ENCODE measurements at places on chromosomes 3 and 15. TPM values are rescaled to one million over a fixed set of nuclear protein-coding genes. Genes with fewer than 3 reads are reported as not detected.

DNA sequence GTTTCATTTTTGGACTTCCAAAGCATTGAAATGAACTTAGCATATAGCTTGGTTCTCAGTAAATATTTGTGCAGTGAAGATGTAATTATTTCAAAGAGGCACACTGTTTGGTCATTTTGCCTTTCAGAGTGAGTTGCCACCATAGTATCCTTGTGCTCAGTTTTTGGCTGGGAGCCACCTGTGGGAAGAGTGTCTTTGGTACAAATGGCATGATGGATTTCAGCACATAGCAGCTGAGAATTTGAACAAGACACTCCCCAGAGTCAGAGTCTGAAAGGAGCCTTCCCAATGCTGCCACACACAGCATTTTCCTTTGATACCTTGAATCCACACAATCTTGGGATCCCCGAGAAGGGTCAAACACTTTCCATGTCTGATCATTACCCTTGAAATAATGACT lies 897.2 kb upstream of the ARPP21 start:
- DNase-seq: no peak

DNA sequence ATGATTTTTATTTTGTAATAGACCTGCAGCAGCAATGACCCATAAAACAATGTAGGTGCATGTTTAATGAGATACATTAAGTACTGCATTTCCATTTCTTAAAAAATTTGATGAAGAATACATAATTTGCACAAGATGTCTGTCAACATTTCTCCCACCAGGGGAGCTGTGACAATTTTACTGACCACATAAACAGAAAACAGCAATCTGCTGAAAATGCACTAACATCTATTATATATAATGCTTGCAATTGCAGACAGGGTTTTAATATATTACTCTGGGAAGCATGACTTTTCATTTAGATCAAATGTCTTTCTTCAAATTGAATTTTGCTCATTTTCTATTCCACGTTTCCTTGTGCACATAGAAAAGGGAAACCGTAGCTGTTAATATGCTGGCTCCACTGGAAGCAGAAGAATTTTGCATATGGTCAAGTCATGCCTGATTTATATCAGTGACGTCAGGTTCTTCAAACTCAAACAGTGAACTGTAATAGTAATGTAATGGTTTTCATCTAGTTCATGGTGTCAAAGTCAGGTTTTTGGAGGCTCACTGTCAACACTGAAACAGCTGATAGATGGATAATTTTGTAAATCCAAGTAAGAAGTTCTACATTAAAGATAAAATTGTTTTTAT lies 79.8 kb upstream of the IGF1R start:
- DNase-seq: no peak

DNA sequence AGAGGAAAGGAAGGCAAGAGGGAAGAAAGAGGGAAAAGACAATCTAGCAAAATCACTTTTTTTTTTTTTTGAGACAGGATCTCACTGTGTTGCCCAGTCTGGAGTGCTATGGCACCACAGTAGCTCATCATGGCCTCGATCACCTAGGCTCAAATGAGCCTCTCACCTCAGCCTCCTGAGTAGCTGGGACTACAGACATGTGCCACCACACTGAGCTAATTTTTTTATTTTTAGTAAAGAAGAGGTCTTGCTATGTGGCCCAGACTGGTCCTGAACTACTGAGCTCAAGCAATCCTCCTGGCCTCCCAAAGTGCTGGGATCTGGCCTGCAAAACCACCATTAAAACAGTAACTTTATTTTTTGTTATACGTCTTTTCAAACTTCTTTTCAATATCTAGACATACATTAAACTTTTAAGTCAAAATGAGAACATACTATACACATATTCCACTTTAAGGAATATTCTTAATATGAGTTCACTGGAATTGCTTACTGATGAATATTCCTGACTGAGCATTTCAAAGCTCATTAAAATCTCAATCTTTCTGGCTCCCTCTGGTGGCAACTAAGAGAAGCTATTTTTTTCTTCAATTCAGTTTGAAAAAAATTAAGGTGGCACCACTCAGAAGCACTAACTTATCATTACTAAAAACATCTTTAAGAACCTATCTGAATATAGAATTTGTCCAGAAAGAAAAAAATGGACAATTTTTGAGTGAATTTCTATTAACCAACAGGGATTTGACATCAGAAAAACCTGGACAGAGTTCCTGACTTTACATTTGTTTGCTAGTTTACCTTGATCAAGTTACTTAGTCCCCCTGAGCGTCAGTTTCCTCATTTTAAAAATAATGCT lies 40.9 kb downstream of the UACA start:
- peak; percentile 62 for DNase-seq

DNA sequence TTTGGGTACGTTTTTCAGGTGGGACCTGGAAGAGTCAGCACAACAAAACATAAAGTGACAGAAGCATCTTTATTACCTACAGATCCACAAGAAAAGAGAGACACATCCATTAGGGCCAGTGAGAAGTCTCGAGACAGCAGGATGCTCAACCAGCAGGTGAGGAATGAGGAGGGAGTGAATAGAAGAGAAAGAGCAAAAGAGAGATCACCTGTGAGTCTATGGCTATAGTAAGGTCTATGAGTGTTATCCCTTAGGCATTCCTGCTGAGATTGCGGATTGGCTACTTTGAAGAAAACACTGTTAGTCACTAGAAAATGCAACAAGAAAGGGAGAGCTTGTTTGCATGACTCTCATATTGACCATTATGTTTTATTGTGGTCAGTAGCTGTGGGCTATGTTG lies 1556.2 kb upstream of the GBE1 start:
- no peak for DNase-seq

DNA sequence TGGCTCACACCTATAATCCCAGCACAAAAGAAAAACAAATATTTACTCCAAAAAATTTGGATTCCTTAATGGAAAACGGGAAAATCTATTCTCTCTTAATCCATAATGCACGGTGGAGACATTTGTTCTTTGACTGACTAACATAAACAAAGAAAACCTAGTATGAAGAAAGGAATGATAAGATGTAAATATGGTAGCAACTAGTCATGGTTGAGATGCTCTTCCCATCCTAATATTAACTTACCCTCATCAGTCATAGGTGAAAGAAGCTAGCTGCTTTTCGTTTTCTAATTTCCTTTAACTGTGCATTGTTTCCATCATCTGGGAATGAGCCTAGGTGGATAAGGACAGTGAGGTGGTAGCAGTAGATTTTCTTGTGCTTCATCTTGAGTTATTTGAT lies 22.0 kb downstream of the MAP4 start:
- DNase-seq: no peak

- DNase-seq: no peak
Observed at GRCh38 chr3:49333091-49333490, 6.8 kb downstream of the USP4 start.

DNA sequence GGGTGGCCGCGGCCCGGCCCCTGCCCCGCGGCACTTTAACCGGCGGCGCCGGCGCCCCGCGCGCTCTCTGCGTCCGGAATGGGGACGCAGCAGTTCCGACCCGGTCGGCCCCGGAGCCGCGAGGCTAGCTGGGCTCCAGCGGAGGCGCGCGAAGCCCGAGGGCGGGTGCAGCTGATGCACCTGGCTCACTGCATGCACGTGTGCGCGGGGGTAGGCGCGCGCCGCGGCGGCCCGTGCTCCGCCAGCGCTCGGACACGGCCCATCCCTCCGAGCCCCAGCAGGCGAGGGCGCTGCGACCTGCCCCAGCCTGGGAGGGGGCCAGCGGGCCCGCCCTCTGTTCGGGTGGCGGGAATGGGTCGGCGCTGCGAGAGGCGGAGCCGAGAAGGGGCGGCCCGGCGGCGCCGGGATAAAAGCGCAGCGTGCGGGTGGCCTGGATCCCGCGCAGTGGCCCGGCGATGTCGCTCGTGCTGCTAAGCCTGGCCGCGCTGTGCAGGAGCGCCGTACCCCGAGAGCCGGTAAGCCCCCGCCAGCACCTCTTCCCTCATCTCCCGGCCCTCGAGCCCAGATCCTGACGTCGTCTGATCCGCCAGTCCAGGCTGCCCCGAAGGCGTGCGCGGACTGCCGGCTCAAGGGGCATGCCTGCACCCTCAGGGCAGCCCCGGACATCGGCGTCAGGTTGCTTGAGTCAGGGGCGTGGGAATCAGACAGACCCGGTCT lies at the start of the genes CHDH and IL17RB:
Gene CHDH, minus strand, starts transcription at position 286 of the 717 bp plus-strand sequence. CDS start 22,411 bp downstream, outside the sequence.
Gene IL17RB, plus strand, starts transcription at position 435 of the 717 bp plus-strand sequence. Its CDS starts 21 bp downstream, at position 456.
- peak; percentile 51 for DNase-seq

Gene CACNA2D3
- 2.4 TPM for polyA plus RNA-seq

DNA sequence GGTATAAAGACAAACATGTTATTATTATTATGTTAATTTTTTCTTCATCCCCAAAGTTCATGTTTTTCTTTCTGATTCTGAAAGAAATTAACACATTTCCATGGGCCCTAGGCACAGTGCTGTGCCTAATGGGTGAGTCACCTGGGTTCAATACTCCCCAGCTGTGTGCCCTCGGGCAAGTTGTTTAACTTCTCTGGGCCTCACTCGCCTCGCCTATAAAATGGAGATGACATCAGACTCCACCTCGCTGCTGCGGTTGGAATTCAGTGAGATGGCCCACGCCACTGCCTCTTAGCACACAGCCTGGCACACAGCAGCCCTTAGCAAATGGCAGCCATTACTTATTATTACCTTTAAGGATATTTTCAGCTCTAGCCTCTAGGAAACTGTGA lies 22.6 kb downstream of the DNASE1L3 start:
- no peak for DNase-seq

DNA sequence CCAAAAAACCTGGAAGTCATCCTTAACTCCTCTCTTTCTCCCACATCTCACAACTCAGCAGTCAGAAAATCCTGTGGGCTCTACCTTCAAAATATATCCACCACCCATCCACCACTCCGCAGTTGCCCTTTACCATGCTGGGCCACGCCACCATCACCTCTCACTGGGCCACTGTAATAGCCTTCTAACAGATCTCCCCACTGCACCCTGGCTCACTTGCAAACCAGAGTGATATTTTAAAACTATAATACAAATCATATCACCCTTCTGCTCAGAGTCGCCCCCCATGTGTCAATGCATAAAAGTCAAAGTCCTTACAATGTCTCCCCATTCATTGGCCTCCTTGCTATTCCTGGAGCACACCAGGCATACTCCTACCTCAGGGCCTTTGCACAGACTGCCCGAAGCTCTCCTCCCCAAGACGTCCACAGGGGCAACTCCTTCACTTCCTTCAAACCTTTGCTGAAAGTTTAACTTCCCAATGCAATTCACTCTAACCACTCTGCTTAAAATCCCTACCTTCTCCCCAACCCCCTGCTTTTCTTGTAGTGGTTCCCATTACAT lies 1.5 kb upstream of the LIPC start:
- no peak for DNase-seq

Data from muscle of arm (tissue), 14 donors.